ENCODE measurements at places on chromosomes 3 and 15.

DNA sequence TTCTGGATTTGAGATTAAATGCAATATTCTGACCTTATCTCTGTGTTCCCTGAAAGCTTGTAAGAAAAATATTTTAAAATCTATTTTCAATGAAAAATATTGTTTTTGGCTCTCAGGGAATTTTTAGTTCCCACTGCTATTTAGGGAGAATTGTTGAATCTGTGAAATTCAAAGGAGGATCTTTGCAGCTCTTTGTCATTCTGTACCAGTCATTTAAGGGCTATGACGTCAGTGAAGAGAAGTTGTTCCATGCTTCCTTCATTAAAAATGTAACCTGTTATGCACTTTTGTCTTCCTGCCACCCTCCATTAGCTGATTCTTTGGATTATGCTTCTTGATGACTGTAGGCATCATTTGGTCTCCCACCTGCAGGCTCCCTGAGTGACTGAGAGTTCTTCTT is 427.8 kb upstream of the C2CD4B start:
- no peak for DNase-seq

- no peak for DNase-seq
Observed at GRCh38 chr15:45399381-45400212, 21.3 kb upstream of the GATM start.

DNA sequence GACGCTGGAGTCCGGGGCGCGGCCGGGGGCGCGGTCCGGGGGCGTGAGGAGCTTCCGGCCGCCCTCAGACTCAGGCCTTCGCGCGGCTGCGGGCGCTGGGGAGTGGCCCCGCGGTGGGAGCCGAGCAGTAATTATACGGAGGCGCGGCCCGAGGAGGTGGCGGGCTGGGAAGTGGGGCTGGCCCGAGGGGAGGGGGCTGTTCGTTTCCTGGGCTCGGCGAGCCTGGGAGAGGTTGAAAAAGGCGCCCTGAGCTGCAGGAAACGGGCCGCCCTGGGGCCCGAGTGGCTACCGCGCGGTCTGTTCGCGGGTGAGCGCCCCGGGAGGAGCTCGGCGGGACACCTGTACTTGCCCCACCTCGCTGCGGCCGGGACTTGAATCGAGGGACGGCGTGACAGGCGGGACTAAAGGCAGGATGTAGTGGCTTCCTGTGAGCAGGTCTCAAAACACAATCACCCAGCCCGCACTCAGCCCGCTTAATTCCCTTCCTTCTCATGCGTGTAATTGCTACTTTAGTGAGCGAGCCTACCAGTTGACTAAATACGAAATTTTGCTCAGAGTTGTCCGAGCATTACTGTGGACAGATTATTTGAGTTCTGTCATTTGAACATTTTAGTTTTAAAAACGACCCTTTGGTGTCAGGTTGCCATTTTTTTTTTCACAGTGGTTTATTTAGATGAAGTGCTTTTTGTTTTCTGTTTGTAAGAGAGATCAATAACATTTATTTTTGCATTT is 860 bp downstream of the RASA2 start:
- peak; percentile 49 for DNase-seq

DNA sequence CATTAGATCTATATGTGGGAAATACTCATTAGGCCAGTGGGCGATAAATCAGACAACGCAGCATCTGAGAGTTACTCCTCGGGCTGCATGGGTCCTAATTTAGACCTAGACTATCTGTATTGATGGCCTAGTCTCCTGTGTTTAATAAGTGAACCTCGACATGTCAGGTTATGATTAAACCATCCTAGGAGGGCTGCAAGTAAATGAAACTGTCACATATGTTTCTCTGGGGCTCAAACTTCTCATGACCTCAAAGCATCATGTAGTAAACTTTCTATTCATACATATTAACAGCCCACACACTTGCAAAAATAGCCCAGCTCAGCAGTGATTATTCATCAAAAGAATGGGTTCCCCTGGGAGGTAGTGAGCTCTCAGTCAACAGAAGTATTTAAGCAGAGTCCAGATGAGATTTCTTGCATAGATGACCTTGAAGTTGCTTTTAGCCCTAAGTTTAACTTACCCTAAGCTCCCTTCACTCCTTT is 51.6 kb downstream of the RAB11A start:
- no peak for DNase-seq

GRCh38 chr3:127212231-127212630 is 19.3 kb downstream of the PRR23E start:
- no peak for DNase-seq

DNA sequence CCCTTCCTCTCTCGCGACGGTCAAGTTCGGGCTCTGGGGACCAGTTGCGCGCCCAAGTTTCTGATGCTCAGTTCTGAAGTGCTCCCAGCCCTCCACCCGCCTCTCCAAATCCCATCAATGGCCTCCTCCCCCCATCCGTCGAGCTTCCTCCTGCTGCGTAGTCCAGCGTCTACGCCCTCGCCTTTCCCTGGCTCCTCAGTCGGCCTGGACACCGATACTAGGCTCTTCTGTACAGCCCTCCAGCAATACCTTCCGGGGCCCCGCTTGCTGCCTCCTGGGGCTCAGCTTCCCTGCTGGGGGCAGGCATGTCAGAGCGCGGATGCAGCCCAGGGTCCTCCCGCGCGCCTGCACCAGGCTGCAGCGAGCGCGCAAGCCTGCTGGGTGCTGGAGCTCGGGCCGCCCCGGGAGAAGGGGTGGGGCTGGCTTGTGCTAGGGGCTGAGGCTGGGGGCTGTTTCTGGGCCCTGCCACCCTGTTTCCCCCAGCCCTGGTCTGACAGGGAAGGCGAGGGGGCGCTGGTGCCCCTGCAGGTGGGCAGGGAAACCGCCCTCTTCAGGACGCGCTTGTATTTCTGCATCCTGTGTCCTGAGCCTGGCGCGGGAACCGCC is 353.3 kb upstream of the SUCLG2 start:
- no peak for DNase-seq

DNA sequence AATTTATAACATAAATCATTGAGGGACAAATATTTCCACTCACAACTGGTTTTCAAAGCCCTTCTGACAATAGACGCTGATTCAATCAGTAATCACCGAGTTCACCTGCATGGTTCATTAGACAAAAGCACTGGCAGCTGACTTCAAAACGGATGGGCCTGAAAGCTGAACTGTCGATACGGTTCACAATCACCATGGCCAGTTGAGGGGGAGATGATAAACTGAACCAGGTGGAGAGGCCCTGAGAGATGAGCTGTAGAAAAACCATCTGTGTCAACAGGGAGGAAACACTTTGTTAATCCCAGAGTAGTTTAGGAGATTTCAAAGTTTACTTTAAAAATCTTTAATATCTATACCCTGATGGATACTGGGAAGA is 75.0 kb downstream of the PEX5L start:
- DNase-seq = no peak

DNA sequence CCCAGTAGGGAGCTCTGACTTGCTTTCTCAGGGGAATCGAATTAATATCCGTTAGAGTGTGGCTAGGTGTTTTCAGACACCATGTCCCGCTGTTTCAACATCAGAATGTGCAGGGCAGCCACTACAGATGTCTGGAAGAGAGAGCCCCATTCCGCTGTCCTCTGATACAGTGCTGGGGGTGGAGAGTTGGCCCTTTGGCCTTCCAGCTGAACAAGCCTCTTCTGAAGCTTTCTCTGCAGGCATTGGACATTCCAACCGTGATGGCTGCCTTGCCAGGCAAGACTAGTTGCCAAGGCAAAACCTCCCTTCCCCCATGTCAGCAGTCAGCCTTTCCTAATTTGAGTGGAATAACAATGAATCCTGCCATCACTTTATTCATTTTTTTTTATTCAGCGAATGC is 1.5 kb downstream of the FAH start:
- no peak for DNase-seq

DNA sequence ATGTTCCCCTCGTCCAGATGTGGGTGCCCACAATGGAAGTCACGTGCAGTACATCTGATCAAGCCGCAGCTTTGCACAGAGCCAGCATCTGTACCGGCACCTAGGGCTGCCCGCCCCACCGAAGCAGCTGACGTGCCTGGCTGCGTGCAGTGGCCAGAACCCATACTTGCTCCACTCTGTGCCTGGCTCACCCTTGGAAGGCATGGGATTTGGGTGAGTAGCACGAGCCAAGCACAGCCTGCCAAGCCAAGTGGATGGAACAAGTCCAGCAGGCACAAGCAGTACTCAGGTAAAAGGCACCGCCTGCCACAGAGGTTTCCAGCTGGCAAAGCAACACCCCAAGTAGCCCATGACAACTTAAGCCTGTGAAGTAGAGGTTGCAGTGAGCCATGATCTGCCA is 261.3 kb downstream of the TBC1D5 start:
- DNase-seq = no peak

DNA sequence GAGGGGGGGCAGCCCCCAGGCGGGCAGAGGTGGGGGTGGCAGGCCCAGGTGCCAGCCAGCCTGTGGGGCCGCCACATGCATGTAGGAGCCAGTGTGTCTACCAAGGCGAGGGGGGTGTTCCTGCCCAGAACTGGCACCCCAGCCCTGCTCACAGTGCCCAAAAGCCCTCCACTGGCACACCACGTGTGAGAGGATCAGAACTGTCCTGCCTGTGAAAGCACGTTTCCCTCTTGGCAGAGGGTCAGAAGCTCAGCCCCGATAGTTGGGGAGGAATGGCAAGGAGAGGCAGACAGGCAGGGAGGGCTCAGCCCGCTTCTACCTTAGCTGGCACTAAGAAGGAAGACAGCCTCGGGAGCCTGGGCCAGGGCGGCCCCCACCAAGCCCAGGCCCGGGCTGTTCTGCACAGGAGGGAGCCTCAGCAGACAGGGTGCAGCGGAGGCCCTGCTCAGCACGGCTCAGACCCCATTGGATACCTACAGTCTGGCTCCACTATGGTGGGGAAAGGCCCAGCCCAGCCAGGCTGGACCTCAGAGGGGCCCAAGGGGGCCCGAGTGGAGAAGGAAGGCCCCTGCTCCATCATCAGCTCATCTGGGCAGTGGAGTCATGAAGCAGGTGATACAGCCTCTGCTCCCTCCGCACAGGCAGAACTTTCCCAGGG is 84.8 kb upstream of the LINGO1 start:
- no peak for DNase-seq

DNA sequence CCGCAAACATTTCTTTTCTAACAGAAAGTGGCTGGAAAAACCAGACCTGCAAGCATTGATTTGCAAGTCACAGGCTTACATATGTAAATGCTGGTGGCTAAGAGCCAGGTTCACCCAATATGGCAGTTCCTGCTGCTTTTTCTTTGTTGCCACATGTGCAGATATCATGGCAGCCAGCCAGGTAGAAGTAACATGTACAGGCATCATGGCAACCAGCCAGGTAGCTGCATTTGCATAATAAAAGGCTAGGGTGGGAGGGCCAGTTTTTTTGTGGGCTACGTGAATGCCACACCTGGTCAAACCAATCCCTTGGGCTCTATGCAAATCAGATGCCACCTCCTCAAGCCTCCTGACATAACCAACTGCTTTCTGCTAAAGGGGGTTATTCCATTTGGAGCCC is 2.8 kb upstream of the SMCO1 start:
- no peak for DNase-seq

GRCh38 chr3:141011232-141011996 is 39.7 kb upstream of the SPSB4 start:
- peak; percentile 27 for DNase-seq

DNA sequence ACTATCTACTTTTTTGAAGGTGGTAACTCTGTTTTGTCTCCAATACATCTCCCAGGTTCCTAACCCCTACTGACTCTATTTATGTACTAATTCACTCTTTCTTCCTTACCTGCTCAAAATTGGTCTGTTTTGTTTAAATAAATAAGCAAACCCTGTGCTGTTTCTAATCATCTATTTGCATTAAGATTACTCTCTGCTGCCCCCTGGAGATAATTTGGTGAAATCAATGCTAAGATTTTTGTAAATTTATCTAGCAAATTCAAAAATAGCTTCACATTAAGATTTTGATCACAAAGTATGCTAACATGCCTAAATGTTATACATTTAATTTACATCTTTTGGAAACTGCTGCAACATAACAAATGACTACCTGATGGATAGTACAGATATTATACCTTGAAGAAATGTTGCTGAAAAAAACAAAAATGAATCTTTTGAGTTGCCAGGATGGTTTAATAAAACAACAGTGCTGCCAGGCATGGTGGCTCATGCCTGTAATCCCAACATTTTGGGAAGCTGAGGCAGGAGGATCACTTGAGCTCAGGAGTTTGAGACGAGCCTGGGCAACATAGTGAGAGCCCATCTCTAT is 4.4 kb upstream of the CD200R1 start:
- no peak for DNase-seq

DNA sequence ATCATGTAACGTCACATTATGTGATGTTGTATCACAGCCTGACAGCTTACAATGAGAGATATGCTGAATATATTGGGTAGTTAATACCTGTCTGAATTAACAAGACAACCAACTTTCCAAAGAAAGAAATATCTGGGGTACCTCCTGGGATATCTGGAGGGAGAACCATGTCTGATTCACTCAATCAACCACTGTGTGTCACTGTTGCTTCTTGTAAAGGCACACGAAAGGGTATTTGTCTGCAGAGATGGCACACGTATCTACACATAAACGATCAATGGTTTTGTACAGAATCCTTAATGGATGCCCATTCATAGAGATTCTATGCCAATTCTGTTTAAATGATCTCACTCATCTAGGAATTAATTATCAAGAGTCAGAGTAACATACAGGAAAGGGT is 252.1 kb upstream of the TMCO5A start:
- no peak for DNase-seq

DNA sequence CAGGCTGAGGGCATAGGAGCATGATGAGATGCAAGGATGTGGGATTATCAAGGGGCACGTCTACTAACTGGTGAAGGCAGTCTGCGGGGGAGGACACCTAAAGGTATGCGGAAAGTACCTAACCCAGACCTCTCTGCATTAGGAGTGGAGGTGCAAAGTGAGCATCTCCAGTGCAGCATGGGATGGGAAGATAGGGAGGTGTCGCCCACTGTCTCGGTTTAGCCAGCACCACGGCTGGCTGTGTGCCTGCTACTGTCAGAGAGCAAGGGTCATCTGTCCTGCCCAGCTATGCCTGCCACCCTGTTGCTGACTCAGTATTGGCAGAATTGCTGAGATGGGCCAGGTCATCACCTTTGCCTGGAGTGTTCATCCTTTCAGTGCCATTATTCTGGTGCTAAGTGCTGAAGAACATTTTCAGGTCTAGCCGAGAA is 40.1 kb downstream of the OXNAD1 start:
- no peak for DNase-seq

GRCh38 chr3:122103821-122104514 is 48.8 kb downstream of the CD86 start:
- DNase-seq = no peak

DNA sequence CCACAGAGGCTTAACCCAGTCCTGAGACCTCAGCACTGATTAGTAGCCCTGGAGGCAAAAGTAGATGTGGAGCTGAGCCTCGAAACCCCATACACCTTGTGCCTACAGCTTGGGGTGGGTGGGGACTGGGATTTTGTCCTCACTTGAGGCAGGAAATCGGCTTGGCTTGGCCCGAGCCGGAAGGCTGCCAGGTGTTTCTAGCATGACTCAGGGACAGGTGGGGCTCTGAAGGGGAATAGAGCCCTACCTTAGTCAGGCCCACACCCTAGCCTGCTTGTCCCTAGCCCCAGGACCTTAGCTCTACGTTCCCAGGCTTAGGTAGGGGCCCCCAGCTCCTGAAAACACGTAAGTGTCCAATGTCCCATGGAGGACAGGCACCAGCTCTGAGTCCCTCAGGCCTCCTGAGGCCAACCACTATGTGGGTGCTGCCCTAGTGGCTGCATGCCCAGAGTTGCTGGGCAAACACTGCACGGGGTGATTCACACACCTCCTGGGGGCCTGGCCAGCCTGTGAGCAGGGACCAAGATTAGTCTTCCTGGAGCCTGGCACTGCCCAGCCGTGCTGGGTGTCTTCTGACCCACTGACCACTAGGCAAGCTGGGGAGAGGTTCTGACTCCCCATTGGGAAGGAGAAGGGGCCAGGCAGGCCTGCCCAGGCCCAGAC is 3.1 kb downstream of the MST1R start:
- no peak for DNase-seq
